Cortex of kidney (tissue), 1 donor: ENCODE measurements at places on chromosomes 2 and 18.

DNA sequence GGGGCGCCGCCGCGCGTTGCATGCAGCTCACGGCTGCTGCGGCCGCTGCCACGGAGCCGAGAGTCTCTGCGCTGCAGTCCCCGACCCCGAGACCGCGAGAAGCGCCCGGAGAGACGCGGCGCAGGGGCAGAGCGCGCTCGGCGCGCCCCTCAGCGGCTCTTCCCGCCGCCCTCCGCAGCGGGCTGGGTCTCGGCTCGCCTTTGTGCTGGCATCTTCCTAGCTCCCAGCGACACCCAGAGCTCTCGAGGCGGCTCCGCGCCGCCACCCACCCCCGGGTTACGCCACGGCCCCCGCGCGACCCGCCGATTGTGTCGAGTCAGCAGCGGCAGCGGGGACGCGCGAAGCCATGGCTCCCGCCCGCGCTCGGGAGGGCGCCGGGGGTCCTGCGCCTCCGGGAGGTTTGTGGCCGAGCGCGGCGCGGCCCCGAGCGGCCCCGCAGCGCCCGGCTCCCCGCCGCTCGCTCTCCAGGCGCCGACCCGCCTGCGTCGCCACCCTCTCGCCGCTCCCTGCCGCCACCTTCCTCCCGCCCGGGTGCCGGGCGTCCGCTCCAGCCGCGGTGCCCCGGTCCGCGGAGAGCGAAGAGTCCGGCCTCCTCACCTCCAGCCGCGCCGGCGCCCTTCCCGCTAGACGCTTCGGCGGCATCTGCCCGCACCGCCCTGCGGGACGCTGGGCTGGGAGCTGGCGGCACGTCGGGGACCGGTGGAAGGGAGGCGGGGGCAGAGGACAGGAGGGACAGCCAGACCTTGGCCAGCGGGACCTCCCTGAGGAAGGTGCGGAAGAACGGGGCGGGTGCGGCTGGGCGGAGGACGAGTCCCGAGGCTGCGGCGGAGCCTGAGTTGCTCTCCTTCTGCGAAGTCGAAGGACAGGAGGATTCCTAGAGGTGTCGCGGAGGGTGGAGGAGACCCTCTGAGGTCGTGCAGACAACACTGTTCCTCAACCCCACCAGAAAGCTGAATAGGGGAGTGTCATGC is 46.3 kb upstream of the CCDC150 start:
- DNase-seq: no peak

DNA sequence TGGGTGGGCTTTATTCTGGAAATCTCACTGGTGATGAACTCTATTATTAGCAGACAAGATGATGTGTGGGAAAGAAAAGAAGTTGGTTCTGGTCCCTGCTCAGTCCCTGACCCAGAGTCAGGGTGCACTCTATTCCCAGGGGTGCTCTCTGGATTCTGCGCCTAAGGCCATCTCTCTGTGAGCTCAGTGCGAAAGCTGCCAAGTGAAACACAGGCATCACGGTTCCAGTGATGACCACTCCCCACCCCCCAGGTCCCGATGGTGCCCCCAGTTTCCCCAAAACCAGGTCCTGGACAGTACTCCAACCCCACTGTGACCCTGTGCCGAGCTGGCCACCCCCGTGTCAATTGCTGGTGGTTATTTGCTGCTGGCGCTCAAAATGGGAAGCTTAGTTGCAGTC is 30.1 kb downstream of the RHOB start:
- DNase-seq: no peak

GRCh38 chr2:131093696-131094462 is 619 bp upstream of the FAM168B start:
- no peak for DNase-seq

DNA sequence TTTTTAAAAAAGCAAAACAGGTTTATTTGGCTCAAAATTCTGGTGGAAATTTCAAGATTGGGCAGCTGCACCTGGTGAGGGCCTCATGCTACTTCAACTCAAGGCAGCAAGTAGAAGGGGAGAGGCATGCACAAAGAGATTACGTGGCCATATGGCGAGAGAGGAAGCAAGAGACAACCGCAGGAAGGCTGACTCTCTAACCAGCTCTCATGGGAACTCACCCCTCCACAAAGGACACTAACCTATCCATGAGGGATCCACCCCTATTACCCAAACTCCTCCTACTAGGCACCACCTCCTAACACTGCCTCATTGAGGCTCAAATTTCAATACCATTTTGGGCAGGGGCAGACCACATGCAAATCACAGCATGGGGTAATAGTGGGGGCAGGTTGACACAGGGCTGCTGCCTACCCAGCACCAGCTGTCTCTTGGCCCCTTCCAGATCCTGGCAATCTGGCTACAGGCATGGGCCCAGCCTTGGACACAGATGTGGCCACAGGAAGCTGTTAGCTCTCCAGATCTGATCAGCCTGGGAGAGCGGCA is 2.0 kb upstream of the CAPN10 start:
- DNase-seq: no peak

DNA sequence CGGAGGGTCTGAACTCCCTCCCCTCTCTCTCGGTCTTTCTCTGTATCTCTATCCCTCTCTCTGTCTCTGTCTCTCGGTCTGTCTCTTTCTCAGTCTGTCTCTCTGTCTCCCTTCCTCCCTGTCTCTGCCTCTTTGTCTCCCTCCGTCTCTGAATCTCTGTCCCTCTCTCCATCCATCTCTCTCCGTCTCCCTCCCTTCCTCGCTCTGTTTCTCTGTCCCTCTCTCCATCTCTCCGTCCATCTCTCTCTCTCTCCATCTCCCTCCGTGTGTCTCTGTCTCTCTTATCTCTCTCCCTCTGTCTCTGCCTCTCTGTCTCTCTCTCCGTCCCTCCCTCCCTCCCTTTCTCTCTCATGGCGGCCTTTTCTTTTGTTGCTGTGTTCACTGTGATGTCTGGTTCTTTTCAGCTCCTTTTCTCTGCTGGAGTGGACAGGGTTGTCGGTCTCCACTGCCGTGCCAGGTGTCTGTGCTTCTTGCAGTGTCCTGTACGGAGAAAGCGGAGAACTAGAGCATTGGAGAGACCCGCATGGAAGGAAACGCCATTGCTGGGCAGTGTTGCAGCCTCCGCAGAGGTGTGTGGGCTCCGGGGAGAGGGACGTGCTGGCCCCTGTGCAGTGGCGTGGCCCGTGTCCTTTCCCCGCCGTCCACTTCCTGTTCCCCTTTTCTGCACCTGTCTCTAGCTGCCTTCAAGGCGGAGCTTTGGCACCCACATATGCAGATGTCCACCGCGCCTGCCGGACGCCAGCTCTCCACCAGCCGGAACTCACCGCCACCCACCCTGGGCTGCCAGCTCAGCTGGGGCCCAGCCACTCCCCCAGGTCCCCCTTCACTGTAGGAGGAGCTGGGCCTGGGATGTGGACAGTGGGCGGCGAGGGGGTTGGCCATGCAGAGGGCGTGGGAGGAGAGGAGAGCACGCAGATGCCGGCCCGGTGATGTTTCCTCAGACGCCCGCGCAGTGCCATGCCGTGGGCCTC is 113.1 kb downstream of the NFATC1 start:
- DNase-seq: no peak

DNA sequence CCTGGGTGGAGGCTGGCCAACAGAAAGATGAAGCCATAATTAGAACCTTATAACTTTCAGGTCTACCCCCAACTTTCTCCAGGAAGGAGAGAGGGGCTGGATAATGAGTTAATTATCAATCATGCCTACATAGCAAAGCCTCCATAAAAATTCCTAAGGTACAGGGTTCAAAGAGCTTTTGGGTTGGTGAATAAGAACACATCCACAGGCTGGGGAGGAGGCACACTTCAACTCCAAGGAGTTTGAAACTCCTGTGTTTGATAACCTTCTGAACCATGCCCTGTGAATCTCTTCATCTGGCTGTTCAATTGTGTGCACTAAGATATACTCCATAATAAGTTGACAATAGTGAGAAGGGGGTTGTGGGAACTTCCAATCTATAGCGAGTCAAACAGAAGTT is 552.3 kb downstream of the TDRD15 start:
- DNase-seq: no peak

DNA sequence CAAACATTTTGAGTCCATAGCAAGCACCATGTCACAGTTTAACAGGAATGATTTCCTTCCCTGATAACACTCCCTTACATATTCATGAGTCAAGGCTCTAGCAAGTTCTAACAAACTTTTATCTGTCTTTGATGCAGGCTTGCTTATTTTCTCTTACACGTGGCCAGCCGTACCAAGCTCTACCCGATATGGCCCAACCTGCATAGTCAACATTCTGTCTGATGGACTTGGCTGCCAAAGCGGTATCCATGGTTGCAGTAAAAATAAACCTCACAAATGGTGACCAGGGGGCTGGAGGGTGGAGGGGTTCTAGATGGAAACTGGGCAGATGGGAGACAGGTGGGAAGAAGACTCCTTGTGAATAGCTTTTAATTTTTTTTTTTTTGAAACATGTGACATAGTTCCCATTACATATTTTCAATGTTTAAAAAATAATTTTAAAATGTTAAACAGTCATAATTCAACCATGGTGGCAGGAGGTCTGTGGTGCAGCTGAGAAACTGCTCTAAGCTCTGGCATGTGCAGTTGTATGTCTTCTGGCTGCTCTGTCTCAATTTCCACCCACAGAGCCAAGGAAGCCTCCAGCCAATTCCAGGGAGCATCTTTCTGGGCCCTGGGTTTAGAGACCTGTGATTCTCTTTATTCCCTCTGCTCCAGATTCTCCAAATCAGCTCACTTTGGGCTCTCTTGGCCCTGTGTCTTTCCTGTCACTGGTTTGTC is 20.7 kb upstream of the CXCR1 start:
- no peak for DNase-seq

- no peak for DNase-seq
These were observed 3.3 kb downstream of the VPS54 start for GRCh38 chr2:64015898-64016297.

- DNase-seq: no peak
These were observed 78.4 kb downstream of the MAPK4 start for GRCh38 chr18:50638016-50638883.

DNA sequence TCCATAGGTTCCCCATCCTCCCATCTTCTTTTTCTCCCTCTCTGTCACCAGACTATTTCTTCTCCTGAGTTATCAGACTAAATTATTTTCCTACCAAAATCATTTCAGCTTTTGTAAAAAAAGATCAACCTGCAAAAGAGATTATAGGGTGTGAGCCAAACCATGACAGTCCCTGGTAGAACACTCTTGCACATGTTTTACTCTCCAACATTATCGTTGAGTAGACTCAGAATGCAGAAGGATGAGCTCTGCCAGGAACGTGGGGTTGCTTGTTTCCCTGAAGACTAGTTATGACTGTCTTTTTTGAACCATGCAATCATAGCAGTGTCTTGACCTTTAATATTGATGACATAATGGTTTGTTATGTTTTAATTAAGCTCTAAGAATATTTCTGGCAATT is 360.1 kb upstream of the VWC2L start:
- DNase-seq: no peak

DNA sequence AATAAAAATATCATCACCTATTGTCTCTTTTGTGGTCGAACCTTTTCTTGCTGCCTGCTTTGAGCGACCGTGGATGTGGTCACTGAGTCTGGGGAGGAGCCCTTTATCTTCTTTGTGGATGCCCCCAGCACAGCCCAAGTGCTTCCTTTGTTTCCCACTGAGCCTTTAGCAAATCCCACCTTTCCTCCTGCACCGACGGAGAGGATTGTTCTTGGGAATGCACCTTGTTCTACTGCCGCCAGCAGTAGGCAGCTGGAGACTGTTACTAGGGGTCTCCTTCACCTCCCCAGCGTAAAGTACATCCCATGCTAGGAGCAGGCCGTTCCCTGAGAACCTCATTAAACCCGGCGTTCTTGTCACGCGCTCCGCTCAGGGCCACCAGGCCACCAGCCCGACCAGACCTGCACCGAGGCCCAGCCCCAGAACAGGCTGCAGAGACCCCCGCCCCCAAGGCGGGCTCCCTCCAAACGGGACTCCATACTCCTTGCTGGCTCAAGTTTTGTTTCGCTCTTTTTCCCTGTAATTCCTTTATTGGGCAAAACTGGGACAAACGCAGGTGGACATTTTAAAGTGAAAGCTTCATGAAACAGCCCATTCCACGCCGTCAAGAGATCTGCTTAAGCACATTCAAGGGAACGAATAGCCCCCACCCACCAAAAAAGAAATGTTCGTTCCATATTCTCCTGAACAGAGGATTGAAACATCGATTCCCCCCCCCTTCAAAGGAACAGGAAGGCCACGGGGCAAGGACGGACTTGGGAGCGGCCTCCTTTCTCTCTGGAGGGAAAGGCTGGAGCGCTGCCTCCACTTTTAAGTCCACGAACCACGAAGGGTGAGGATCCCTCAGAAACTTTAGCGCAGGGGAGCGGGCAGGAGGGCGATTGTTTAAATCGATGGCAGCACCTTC is 1.1 kb upstream of the MAT2A start:
- DNase-seq: no peak

DNA sequence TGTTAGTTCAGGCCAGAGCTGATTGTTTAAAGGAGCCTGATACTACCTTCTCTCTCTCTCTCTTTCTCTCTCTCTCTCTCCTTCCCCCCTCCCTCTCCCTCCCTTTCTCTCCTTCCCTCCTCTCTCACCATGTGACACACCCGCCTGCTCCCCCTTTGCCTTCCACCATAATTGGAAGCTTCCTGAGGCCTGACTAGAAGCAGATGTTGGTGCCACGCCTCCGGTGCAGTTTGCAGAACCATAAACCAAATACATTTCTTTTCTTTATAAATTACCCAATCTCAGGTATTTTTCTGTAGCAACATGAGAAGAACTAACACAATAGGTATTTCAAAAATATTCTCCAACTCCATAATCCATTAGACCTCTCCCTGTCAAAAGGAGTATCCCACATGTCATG is 62.4 kb downstream of the ANKRD62 start:
- no peak for DNase-seq

GRCh38 chr2:110777531-110778311 is 45.3 kb downstream of the ACOXL start:
- DNase-seq: no peak

DNA sequence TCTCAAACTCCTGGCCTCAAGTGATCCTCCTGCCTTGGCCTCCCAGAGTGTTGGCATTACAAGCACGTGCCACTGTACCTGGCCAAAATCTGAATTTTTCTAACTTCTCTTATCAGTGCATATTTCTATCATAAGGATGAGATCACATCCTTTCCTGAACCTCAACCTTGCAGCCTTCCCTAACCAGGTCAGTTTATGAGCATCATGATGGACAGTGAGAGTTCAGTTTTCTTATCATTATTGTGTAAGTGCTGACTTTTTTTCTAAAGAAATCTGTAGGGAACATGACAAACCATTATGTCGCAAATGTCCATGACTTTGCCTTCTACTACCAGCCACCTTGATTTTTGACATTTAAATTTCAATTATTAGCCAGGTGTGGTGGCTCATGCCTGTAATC is 31.5 kb downstream of the MRPL33 start:
- DNase-seq: no peak

DNA sequence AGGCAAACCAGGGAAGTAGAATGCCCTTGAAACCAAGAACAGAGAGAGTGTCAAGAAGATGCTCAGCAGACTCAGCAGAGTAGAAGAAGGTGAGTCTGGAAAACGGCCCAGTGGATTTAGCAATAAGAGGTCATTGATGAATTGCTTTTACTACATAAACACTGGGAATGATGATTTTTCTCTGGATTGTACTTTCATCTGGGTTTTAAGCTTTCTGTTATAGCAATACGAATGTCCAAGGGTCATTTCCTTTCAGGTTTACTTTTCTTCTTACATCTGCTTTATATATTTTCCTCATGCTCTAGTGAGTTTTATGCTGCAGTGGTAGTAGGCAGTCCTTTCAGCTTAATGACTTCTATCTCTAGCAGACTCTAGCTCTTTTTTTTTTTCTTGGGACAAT is 16.9 kb downstream of the EML6 start:
- DNase-seq: no peak
